ENCODE measurements at places on chromosomes 1 and 21. TPM values are rescaled to one million over a fixed set of nuclear protein-coding genes. Genes with fewer than 3 reads are reported as not detected.

GRCh38 chr21:34351786-34352241 is 12.0 kb upstream of the KCNE2 start:
- H3K4me3 ChIP-seq, result no peak overlapping the region
- no peaks in the 10 kb centered on the region for H3K36me3 ChIP-seq
- no peak overlapping the region for H3K27ac ChIP-seq
- DNase-seq, result no peak

ROR1 gene
- 19.7 TPM for total RNA-seq

FCRL6 gene
- total RNA-seq, result 2.5 TPM

DNA sequence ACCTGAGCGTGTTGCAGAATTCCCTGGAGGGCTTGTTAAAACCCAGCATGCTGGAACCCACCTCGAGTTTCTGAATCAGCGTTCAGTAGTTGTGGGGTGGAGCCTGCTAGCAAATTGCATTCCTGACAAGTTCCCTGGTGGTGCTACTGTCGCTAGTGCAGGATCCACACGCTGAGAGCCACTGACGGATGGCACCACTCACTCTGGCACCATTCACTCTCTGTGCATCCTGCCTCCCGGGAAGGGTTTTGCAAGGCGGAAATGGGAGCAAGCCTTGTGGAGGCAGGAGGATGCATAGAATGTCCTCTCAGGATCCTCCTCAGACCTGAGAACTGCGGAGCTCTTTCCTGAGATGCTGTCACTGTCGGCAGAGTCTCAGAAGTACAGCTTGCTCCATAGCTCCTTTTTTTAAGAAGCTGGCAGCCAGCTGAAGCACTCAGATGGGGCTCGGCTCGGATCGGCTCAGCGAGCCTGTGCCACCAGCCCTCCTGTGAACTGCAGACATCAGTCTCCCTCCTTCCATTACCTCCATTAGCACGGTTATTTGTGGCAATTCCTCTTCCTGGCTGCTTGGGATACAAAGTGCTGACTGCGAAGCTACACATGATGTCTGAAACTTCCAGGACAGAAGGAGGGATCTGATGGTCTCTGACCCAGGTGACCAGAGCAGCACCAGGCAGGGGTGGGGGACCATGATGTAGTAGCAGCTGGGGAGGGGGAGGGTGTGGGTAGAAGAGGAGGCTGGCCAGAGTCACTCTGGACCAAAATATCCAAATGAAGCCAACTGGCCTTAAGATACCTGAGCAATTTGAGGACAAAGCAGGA is 89.6 kb downstream of the C1orf94 start:
- no peaks in the 10 kb centered on the region for H3K4me1 ChIP-seq
- no peaks in the 10 kb centered on the region for H3K36me3 ChIP-seq
- DNase-seq, result peak; percentile 6
- no peak overlapping the region for H3K4me3 ChIP-seq
- no peaks in the 10 kb centered on the region for H3K27me3 ChIP-seq

- H3K4me1 ChIP-seq, result peaks cover 31% of the 10 kb centered on the region
- no peaks in the 10 kb centered on the region for H3K27me3 ChIP-seq
- peak overlapping the region; percentile 50 for H3K4me3 ChIP-seq
These were observed 2.9 kb upstream of the INAVA start for GRCh38 chr1:200891774-200892157.

CHIA gene
- 20.7 TPM for total RNA-seq

DNA sequence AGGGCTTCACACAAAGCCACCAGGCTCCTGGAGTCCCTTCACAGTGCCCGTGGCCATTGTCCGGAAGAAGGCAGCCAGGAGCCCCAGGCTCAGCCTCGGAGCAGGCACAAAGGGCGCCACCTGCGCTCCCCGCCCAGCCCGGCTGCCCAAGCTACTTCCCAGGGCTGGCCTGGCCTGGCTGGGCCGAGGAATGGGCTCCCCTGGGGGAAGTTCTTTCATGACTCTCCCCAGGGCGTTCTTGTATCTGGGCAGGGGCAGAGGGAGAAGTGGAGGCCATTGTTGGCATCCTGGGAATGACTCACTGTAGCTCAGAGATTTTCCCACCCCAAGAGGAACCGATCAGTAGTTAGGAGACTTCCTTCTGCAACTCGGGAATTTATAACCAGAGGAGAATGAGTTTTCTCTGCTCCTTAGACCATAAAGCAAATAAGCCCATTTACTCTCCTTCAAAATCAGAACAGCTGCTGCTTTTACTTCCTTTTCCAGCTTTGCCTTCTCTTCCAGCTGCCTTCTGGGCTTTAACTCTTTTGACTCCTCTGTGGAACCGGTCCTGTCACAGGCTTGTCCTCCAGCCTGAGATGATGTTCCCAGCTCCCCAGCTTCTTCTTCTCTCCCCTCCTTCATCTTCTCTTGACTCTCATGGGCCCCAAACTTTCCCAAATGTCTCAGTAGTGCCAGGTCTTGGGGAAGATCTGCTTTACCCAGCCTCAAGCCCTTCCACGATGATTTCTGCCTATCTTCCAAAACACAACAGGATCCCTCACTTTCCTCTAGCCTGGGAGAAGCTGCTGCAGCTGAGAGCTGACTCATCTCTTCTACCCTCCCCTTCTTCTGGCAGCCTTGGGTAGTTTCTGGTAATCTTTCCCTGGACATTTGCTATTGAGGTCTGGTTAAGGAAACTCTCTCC is 118.7 kb upstream of the CD34 start:
- peaks cover 15% of the 10 kb centered on the region for H3K4me1 ChIP-seq
- no peak overlapping the region for H3K4me3 ChIP-seq
- no peaks in the 10 kb centered on the region for H3K27me3 ChIP-seq
- peak overlapping the region; percentile 73 for H3K27ac ChIP-seq
- peaks cover 12% of the 10 kb centered on the region for H3K36me3 ChIP-seq
- peak; percentile 65 for DNase-seq

WNT3A gene
- 2.6 TPM for total RNA-seq

DNA sequence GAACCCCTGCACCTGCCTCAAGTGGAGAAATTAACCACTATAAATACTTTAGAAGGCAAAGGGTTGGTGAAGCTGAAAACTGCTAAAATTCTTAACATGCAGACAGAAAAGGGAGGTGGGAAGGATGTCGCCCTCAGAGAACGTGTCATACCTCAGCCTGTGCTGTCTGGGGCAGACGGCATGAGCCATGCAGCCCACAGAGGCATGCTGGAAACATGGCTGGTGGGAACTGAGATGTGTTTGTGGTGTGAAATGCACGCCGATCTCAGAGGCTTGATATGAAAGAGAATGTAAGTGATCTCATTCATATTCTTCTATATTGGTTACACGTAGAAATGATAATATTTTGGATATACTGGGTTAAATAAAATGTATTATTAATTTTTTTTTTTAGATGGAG is 16.3 kb downstream of the AGPAT3 start:
- H3K4me1 ChIP-seq, result peaks cover 34% of the 10 kb centered on the region
- no peak overlapping the region for H3K4me3 ChIP-seq
- no peaks in the 10 kb centered on the region for H3K27me3 ChIP-seq
- no peak overlapping the region for H3K27ac ChIP-seq
- DNase-seq, result no peak

MMEL1 gene
- 5.5 TPM for total RNA-seq

GRCh38 chr1:165207853-165208515 is 148.5 kb downstream of the LMX1A start:
- no peak overlapping the region for H3K27ac ChIP-seq
- H3K27me3 ChIP-seq, result no peaks in the 10 kb centered on the region
- H3K4me3 ChIP-seq, result no peak overlapping the region

- H3K4me3 ChIP-seq, result no peak overlapping the region
- H3K27me3 ChIP-seq, result no peaks in the 10 kb centered on the region
- no peak overlapping the region for H3K27ac ChIP-seq
- no peak for DNase-seq
These were observed 363.0 kb upstream of the DUSP10 start for GRCh38 chr1:222104694-222105392.

GRCh38 chr1:208007938-208008342 is 97.0 kb upstream of the CD34 start:
- H3K4me3 ChIP-seq, result no peak overlapping the region
- DNase-seq, result no peak
- H3K27ac ChIP-seq, result no peak overlapping the region

GRCh38 chr21:22898051-22898665 is 1899.9 kb downstream of the NCAM2 start:
- H3K27ac ChIP-seq, result no peak overlapping the region
- H3K4me1 ChIP-seq, result no peaks in the 10 kb centered on the region
- H3K4me3 ChIP-seq, result no peak overlapping the region

- no peak for DNase-seq
These were observed 81.5 kb downstream of the NDUFS5 start for GRCh38 chr1:39107341-39108290.

KCNQ4 gene
- not detected for total RNA-seq

KIAA0319L gene
- 113 TPM for total RNA-seq

DNA sequence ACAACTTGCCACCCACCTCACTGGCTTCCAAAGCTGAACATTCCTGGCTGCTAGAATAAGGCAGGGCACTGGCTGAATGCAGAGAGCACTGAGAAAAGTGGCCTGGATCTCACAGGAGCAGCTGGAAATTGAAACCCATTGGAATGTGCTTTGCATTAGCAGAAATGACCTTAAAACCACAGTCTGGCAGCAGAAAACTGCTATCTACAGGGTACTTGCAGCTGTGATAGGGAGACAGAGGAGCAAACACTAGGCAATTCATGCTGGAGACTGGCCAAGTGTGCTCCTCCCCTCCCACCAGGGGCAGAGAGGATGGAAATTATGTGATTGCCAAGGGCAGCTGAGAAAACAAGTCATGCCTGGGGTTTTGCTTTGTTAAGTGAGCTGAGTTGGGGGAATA is 47.2 kb downstream of the HSD3B1 start:
- DNase-seq, result no peak
- no peak overlapping the region for H3K27ac ChIP-seq
- no peak overlapping the region for H3K4me3 ChIP-seq
- H3K36me3 ChIP-seq, result no peaks in the 10 kb centered on the region
- no peaks in the 10 kb centered on the region for H3K4me1 ChIP-seq

DNA sequence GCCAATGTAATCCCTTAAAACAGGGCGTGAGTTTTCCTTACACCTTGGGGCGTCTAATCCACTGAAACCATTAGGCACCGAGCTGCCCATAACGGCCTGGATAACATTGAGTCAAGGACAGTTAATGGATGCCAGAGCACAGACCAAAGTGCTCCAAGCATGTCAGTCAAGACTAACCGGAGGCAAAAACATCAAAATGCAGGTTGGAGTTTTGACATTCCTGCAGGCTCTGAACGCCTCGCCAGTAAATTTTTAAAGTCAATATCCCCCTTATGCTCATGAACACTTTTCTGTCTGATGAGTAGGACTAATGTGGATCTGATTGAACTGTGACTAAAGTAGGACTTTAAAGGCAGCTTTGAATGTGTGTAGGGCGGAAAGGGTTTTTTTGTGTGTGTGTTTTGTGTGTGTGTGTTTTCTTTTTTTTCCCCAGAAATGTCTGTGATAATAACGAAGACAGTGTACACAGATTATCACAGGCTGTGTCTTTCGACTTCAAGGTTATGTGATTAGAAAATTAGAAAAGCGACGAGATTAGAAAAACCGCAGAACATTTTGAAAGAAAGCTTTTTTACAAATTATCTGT is 194.2 kb upstream of the PROX1 start:
- no peak overlapping the region for H3K27ac ChIP-seq
- no peak overlapping the region for H3K4me3 ChIP-seq
- H3K27me3 ChIP-seq, result no peaks in the 10 kb centered on the region

DNA sequence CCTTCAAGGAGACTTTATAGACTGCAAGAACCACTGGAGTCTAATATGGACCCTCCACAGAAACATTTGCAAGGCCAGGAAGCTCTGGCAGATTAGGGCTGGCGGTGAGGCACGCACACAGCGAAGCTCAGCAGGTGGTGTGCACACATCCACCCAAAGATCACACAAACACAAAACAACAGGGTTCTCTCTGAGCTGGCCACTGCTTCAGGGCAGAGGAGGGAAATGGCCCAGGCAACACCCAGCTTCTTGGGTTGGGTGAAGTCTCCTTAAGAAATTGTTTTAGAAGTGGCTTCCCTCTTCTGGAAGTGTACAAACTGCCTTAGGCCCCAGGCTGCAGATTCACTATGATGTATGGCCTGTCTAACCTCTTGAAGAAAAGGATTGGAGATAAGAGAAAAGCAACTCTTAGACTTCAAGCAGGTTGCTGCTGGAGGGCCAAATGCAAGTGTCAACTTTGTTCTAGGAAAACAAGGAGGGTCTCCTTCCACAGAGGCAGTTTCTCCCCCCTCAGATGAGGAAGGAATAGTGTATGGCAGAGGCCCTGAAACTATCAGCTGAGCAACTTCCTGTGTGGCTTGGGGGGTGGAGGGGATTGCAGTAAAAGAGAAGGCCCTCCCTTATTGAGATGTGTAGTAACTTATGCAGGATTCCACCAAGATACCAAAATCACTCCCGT is 2.0 kb downstream of the RCSD1 start:
- H3K36me3 ChIP-seq, result no peaks in the 10 kb centered on the region
- H3K4me3 ChIP-seq, result no peak overlapping the region
- H3K4me1 ChIP-seq, result peaks cover 40% of the 10 kb centered on the region

CFAP45 gene
- 5.5 TPM for total RNA-seq

DNA sequence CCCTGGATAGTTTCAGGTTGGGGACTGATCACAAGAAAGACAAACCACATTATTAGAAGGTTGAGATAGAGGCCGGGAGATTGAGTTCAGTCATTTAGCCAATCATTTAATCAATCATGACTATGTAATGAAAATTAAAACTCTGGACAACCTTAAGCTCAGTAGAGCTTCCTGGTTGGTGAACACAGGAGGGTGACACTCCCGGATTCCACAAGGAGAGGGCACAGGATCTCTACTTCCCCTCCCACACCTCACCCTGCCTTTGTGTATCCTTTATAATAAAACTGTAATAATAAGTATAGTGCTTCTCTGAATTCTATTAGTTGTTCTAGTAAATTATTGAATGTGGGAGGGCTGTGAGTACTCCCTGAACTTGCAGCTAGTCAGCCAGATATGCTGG is 150.1 kb downstream of the PIK3R3 start:
- H3K27ac ChIP-seq, result no peak overlapping the region
- no peaks in the 10 kb centered on the region for H3K27me3 ChIP-seq
- no peak overlapping the region for H3K4me3 ChIP-seq
- H3K36me3 ChIP-seq, result no peaks in the 10 kb centered on the region
- H3K4me1 ChIP-seq, result no peaks in the 10 kb centered on the region

DNA sequence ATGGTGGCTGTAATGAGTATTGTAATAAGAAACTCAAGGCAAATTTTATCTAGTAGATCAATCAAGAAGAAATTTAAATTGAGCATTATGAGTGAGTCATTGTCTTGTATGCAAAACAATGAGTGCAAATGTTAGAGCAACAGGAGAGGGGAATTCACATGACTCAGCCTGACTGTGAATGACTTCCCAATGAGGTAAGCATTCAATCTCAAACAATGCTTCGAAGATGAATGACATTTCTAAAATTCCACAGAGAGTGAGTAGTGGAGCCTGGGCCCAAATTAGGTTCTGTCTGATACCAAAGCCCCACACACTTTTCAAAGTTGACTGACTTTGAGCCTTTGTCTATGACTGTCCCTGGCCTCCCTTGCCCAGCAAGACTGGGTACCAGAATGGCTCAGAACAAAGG is 738.0 kb downstream of the PTPRU start:
- H3K36me3 ChIP-seq, result no peaks in the 10 kb centered on the region
- H3K4me3 ChIP-seq, result no peak overlapping the region
- H3K4me1 ChIP-seq, result no peaks in the 10 kb centered on the region
- no peak overlapping the region for H3K27ac ChIP-seq
- H3K27me3 ChIP-seq, result no peaks in the 10 kb centered on the region
